A549 treated with GW870086 at 1 μM for 4 hours (cell line): ENCODE measurements at places on chromosomes 1 and 21. TPM values are rescaled to one million over a fixed set of nuclear protein-coding genes. Genes with fewer than 3 reads are reported as not detected.

LMX1A gene
- total RNA-seq, result not detected in 5 replicates

CDK18 gene
- total RNA-seq, result 0.73 to 1.3 TPM (median 1.1 TPM) in 5 replicates

TNFAIP8L2 gene
- total RNA-seq, result not detected in 5 replicates

KCNN3 gene
- total RNA-seq, result 0.02 to 0.19 TPM (median 0.07 TPM) in 4 of 5 replicates, not detected in the other
